Smooth muscle cell of the pulmonary artery (primary cell): ENCODE measurements at places on chromosomes 3 and 15. TPM values are rescaled to one million over a fixed set of nuclear protein-coding genes. Genes with fewer than 3 reads are reported as not detected.

CLSTN2 gene
- total RNA-seq, result 0.33 and 1.6 TPM in 2 replicates

GOLGA6L10 gene
- 0.85 and 1.3 TPM in 2 replicates for total RNA-seq

STARD5 gene
- 12.2 and 12.7 TPM in 2 replicates for total RNA-seq

SLC9C1 gene
- 0.20 and 0.43 TPM in 2 replicates for total RNA-seq

SRGAP3 gene
- total RNA-seq, result 2.8 and 7.6 TPM in 2 replicates

ITIH4 gene
- total RNA-seq, result 2.5 and 2.6 TPM in 2 replicates

NTRK3 gene
- 1.4 and 1.5 TPM in 2 replicates for total RNA-seq

NPAP1 gene
- total RNA-seq, result not detected in 2 replicates

C3orf85 gene
- total RNA-seq, result not detected in 2 replicates

WDR93 gene
- 0.07 TPM in 1 of 2 replicates, not detected in the other for total RNA-seq

SUSD5 gene
- total RNA-seq, result 8.4 and 13.7 TPM in 2 replicates

UROC1 gene
- total RNA-seq, result not detected in 2 replicates
